NCI-H1436 treated with DMSO at 0.1 percent for 48 hours (cell line): ENCODE measurements at places on chromosomes 16 and 17.
A peak's percentile ranks its signal among the peaks of the same experiment; 100 is the strongest.

- DNase-seq: no peak
Observed at GRCh38 chr17:68184816-68185436, 62.9 kb upstream of the AMZ2 start.

GRCh38 chr17:48925991-48926342 lies 17.8 kb downstream of the UBE2Z start:
- DNase-seq: no peak

DNA sequence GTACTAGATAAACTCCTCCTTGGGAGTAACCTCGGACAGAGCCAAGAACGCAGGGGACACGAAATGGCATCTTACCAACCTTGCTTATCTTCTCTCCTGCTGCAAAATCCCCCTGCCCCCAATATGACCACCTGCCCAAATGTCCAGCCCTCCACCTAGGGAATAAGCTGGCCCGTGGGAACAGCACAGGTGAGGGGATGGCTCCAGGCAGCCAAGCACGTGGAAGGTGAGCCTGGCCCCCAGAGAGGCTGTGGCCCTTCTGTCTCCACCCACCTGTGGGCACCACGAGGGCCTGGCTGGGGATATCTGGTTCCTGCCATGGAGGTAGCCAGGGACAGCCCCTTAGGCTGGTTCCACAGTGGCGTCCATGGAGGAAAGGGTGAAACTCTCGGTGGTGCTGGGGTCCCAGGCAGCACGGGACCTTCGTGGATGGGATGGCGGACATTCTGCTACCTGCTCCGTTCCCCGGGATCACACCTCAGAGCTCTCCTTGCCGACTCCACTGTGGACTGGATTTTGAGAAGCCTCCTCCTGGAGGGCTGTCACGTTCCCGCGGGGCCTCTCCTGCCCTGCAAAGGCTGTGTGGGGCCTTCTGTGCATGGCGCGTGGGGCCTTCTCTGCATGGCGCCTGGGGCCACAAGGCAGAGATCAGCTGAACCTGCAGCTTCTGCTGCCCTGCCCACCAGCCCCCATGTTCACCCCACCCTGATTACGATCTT lies 388.5 kb upstream of the TNRC6C start:
- no peak for DNase-seq

DNA sequence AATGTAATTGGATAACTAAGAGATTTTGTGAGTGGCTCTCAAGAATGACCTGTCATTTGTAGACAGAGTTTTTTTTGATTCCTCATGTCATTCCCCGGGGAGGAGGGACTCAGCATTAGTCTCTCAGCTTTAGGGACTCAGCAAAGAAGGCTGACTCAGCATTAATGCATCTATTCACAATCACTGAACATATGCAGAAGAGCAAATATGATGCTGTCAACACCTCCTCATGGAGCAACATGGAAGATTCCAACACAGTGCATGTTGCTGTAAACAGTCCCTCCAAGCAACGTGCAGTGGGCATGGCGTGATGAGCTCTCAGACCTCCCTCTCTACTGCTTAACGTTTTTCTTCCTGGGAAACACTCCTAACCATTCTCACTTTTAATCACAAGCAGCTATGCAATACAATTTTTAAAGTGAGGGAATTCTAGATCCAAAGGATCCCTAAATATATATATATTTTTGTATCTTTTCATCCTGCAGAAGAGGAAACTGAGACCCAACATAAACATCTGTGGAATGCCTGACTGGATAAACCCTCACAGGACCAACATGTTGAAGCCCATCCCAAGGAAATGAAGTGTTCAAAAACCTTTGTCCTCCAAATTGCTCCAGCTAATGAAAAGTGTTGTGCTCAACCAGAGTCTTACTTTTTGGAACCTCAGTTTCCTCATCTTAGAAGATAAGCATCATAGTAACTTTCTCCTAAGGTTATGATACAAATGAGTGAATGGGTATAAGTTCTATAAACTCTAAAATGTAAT lies 38.9 kb downstream of the TMEM100 start:
- DNase-seq: no peak

DNA sequence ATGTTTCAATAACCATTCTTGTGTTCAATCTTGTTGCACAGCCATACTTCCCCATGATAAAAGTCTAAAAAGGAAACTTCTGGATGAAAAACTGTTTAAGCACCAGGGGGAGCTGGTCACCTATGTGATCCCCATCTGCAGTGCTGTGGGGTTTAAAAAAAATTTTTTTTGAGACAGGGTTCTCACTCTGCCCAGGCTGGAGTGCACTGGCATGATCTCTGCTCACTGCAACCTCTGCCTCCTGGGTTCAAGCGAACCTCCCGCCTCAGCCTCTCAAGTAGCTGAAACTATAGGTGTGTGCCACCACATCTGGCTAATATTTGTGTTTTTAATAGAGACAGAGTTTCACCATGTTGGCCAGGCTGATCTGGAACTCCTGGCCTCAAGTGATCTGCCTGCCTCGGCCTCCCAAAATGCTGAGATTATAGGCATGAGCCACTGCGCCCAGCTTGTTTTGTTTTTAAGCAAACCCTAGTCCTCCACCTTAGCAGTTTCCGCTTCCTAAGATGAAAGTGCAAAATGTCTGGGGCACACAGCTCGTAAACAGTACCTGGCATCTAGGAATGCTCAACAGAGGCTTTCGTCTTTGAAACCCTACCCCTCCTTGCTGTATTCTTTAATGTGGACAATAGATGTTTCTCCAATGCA lies 25.4 kb downstream of the DNAJA2 start:
- DNase-seq: peak; percentile 9

- DNase-seq: no peak
Observed at GRCh38 chr16:49972961-49973360, 52.1 kb upstream of the CNEP1R1 start.

- DNase-seq: no peak
Observed at GRCh38 chr16:80015566-80015965, 415.0 kb upstream of the MAF start.

GRCh38 chr17:1144162-1144561 lies 35.6 kb downstream of the ABR start:
- DNase-seq: no peak

DNA sequence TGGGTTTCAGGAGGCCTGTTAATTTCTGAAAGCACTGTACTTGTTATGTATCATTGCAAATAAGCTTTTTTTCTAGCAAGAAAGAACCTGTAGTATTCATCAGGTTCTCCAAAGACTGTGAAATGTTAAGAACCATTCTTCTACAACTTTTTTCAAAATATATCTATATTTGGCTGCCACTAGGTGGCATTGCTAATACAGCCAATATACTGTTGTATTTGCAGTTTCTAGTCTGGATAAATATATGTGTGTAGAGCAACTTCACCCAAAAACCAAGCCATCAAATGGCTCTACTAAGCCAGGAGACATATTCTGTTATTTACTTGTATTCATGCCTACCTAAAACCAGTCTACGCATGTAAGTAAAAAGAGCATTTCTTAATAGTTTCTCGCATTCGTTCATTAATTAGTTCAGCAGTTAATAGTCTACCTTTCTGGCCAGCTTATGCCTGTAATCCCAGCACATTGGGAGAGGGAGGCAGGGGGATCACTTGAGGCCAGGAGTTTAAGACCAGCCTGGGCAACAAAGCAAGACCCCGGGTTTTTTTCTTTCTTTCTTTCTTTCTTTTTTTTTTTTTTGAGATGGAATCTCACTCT lies 39.5 kb downstream of the VMP1 start:
- DNase-seq: peak; percentile 2

DNA sequence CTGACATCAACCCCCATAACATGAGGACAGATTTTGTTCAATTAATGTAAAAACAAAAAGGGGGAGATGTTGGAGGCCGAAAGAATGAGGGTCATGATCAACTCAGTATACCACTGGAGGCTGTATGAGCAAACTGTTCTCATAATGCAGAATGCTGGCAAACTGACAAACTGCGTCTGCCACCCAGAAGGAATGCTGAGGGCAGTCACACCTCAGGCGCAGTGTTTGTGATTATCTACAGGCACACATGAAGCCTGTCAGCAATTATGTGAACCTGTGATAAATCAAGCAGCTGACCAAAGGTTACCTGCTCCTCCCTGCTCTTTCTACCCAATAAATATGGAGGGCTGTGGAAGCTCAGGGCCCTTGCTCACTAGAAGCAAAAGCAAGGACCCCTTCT lies 27.3 kb downstream of the CD300LG start:
- no peak for DNase-seq

GRCh38 chr16:54375071-54375470 lies 88.5 kb upstream of the IRX3 start:
- no peak for DNase-seq

DNA sequence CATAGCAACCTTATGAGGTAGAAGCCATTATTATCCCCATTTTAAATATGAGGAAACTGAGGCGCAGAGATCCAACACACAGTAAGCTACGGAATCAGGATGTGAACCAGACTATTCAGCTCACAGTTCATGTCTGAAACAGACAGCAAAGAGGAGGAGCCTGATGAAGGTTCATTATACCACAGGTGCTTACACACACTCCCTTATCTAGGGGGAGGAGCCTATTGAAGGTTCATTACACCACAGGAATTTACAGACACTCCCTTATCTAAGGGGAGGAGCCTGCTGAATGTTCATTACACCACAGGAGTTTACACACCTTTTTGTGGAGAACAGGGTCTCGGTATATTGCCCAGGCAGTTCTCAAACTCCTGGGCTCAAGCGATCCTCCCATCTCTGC lies 21.9 kb downstream of the C16orf95 start:
- DNase-seq: no peak

GRCh38 chr16:87602001-87602775 lies at the start of gene JPH3:
Gene JPH3, plus strand, starts transcription at chr16:87602508. Its CDS starts 639 bp downstream, at chr16:87603147.
- peak; percentile 27 for DNase-seq

GRCh38 chr17:68296217-68297191 lies 5.2 kb downstream of the ARSG start:
- DNase-seq: no peak

DNA sequence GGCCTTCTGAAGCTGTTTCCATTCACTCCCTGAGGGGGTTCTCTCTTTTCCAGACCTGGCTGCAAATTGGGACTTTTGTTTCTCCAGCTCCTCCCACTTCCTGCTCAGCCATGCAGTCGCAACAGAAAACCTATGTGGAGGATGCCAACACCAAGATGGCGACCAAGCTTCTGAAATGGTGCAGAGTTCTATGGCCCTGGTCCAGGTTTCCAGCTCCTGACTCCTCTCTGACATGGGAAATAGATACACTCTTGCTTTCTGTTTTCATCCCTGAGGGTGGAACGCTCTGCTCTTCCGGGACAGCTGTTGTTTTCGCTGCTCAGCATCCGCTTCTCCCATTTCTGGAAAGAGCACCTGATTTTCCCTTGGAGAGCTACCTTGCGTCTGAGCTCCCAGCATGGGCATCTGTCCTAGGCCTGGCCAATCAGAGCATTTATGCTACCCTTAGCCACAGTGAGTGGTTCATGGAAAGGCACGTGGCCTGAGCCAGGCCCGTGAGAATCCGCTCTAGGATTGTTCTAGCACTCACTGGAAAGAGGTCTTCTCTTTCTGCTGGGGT lies 8.1 kb downstream of the GPRC5B start:
- DNase-seq: no peak

- no peak for DNase-seq
Observed at GRCh38 chr16:13435415-13435814, 484.5 kb upstream of the ERCC4 start.

DNA sequence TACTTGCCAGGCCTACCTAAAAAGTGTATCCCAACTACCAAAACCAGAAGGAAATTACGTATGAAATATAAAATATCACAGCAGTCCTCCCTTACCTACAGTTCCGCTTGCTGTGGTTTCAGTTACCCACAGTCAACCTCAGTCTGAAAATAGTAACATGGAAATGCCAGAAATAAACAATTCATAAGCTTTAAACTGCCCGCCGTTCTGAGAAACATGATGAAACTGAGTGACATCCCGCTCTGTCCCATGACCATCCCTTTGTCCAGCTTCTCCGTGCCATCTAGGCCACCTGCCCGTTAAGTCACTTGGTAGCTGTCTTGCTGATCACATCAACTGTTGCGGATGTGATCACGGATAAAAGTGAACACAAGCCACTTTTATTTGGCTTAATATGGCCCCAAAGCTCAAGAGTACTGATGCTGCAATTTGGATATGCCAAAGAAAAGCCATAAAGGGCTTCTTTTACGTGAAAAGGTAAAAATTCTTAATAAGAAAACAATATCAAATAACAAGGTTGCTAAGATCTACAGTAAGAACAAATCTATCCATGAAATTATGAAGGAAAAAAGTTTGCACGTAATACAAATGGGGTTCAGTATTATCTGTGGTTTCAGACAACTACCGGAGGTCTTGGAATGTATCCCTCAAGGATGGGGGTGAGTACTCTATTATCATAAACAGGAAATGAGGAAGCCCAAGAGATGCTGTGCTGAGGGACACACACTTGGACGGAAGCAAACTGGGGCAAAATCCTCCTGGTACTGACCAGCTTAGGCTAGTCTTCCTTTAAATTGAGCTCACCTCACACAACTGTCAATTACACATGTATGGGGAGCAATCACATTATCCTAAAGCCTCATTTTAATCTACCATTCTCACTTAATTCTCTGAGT lies 8.2 kb downstream of the USP22 start:
- DNase-seq: no peak

DNA sequence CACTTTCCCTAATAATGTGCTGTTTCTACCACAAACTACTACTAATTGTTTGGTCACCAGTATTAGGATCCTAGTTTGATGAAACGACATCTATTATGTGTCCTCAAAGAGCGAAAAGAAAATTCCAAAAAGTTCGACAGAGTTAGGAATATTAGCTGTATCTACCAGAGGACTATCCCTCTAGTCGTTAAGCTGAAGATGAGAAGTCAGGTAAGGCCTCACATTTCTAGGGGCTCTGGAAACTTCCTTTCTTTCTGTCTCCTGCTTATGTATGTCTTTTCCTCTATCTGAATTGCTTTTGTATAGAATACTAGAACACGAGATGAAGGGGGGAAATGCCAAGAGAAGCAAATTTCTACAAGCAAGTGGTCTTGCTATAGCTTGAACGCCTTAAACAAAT lies 1.6 kb downstream of the GLG1 start:
- no peak for DNase-seq

DNA sequence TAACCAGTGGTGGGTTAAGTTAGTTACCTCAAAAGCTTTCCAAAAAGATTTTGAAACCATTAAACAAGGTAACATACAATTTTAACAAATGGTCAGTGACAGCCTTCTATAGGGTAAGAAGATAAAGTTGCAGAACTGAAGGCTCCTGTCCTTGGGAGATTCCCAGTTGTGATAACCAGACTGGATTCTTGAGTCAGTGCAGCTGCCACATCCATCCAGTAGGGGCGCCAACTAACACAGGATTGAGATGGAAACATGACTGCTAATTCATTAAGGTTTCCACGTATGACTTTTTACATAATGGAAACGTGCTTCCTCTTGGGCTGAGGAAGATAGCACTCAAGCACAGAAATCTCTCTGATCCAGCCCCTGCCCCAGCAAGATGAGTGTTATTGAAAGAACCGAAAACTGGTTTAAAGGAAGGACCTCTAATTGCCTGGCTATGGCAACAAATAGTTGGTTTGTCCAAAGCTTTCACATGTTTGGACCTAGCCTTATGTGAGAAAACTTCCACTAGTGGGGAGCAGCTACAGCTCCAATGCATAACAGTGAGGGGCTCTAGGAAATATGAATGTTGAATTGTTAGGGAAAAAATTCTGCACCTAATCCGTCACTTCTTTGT lies 269.8 kb upstream of the MYOCD start:
- no peak for DNase-seq
